Muscle of arm (tissue), 14 donors: ENCODE measurements at places on chromosomes 12 and 14.

DNA sequence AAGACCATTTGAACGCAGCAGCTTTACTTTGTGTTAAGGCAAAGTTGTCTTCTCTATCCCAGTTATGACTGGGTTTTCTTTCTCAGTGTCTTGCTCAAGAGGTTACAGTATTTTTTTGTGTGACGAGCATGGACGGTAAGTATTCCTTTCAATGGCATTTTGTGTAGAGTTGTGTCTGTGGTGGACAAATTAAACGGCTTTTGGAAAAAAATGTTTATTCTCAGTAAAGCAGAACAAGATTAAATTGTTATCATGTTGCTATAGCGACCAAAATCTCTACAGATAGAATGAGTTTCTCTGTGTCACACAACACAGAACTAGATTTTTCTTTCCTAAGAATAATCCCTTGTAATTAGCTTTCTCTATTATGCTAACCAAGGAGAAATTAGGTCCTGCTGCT lies 417.1 kb downstream of the AEBP2 start:
- DNase-seq: no peak

- DNase-seq: no peak
Measured at GRCh38 chr12:104582739-104583138, 126.0 kb downstream of the CHST11 start.

DNA sequence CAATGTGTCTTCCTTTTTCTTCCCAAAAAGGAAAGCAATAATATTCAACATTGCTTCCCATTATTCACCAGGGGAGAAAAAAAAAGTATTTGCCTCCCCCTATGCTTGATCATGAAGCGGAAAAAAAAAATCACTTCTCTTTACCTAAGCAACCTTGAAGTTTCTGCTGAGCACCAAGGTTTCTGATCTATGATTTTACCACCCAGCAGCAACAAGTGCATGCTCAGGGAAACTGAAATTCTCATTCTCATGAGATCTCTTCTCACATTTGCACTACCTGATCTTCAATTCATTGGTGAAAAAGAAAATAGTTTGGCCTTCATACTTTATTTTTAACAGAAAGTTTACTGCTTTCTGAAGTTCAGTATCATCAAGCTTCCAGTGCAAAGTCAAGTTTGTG lies 125.8 kb downstream of the ARMH4 start:
- no peak for DNase-seq

DNA sequence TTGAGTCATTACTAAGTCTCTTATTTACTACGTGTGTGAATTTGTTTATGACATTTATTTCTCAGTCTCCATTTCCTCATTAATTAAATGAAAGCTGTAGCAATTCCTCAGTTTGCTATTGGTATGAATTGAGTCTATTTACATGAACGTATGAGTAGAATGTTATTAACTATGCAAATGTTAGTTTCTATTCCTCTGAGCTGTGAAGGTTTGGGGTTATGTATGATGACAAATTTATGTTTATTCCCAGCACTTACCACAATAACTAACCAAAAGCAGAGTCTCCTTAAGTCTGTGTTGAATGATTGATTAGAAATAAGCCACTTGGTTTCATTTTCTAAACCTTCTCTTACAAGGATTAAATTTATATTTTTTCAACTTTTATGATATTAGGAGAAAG lies 1340.9 kb downstream of the FSCB start:
- DNase-seq: no peak

DNA sequence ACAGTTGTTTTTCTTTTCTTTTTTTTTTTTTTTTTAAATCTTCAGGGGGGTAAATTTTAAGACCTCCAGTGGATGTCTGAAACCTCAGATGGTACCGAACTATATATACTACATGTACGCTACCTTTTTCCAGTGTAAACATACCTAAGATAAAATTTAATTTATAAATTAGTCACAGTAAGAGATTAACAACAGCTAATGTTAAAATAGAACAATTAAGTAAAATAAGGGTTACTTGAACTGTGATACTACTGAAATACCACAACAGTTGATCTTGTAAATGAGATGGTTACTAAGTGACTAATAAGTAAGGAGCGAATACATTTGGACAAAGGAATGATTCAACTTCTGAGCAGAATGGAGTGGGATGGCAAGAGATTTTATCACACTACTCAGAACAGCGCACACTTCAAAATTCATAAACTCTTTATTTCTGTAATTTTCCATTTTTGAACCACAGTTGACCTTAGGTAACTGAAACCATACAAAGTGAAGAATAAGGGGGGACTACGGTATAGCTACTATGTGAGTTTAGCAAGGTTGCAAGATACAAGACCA lies 80.5 kb upstream of the PCED1B start:
- no peak for DNase-seq

GRCh38 chr14:58332561-58332960 lies 34.2 kb downstream of the ARID4A start:
- no peak for DNase-seq

DNA sequence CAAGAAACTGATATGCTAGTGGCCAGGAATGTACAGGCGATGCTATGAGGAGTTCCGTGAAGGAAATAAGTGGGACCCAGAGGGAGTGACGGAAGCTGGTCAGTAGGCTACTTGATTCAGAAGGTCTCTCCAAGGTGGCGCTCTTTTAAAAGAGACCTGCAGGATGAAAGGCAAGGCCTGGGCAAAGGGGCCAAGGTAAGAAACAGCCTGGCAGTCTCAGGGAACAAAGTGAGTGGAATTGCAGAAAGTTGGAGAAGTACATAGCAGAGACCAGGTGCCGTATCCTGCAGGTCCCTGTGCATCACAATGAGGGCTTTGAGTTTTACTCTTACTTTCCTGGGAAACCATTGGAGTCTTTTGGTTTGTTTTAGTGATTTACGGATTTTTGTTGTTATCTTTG lies 905.6 kb downstream of the BCL11B start:
- no peak for DNase-seq

DNA sequence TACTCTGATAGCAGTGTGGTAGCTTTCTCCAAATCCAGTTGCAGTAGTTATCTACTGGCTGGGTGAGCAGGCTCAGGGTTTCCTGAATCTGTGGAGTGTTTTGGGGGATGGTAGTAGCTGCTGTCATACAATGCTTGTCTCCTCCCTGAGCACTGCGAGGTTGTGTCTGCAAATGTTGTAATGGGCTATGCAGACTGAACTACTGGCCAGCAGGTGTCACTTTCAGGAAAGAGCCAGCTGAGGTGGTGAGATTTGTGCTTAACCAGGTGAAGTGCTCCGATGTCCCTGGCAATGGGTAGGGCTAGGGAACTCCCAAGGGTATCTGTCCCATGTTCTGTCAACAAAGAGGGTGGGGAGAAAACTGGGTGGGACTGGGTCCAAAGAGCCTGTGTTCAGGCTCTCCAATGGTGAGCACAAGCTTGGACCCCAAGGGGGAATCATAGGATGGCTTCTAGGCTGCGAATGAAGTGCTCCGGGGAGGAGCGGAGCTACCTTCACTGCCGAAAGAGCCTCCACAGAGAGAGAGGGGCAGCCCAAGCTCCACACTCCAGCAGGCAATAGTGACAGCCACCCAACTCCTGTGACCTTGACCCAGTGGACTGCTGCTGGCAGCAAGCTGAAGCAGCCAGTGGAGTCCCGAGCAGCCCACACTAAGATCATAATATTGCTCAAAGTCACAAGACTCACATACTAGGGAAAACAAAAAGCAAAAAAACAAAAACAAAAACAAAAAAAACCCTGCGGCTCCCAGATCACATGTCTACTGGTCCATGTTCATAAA lies 1324.0 kb upstream of the USP15 start:
- DNase-seq: no peak

DNA sequence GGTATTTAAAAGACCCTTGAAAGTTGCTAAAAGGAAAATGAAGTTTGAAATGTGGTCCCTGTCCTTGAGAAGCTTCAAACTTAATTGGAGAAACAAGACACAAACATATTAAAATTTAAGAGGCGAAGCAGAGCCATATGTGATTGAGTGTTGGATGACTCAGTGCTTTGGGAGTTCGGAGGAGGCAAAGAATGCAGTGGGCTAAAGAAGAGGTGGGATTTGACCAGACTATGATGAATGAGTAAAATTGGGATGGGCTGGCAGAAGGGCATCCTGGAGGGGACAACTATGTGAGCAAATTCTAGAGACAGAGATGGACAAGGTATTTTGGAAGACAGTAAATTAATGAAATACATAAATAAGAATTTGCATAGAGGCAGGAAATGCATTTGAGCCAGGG lies 358.6 kb downstream of the EGLN3 start:
- DNase-seq: no peak

- no peak for DNase-seq
Measured at GRCh38 chr12:10170216-10170615, 1.7 kb downstream of the OLR1 start.

DNA sequence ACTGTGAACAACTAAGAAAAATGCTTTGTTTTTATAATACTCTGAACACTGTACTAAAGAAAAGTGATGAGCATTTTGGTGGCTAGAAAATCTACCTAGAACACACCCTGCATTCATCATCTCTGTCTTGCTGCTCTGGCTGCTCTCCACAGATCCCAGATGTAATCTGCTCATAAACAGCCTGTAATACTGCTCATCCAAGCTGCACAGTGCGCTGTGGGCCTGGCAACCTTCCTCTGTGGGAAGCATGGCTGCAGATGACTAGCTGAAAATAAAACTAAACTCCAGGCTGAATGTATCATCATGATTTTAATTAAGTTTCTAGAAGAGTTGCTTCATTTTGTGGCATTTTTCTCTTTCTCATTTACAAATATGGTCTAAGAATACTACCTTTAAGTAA lies 200.7 kb downstream of the SLC2A13 start:
- DNase-seq: peak; percentile 61
